ENCODE measurements at places on chromosomes 3 and 15.

- no peak for DNase-seq
Observed at GRCh38 chr3:58025837-58026569, 17.8 kb downstream of the FLNB start.

DNA sequence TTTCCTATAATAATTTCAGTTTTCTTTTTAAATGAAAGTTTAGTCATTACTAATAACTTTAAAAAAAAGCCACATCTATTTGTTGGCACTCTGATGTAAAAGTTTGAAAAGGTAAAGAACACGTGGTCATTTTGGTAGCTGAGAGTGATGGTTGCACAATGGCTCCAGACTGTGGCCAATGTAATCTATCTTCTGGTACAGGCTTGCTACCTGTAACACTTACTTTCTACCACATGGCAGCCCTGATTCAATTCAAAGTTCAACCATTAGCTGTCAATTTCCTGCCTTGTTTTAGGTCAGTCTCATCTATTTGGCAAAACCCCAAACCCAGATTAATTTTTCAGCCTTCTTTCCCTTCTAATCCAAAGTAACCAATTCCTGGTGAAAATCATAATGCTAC, 126.1 kb downstream of the TUSC7 start:
- DNase-seq = no peak

DNA sequence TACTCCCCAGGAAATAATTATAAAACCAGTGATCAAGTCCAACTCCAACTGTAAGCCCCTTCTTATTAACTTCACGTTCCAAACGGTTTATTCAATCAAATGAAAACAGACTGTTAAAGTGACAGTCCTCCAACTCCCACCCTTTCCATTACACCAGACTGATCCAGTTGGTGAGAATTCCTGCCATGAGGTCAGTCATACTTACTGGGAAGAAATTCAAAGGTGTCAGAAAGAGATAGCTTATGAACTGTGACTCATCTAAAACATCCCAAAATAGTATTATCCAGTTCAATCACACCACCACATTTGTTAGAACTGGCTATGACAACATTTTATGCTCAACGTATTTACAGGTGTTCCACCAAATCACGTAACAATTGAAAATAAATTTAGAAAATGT, 19.5 kb downstream of the SMARCC1 start:
- DNase-seq = no peak

GRCh38 chr15:37625576-37625975, 308.9 kb upstream of the TMCO5A start:
- no peak for DNase-seq
